ENCODE measurements at places on chromosomes 7 and 10. TPM values are rescaled to one million over a fixed set of nuclear protein-coding genes. Genes with fewer than 3 reads are reported as not detected.
A peak's percentile ranks its signal among the peaks of the same experiment; 100 is the strongest.

DNA sequence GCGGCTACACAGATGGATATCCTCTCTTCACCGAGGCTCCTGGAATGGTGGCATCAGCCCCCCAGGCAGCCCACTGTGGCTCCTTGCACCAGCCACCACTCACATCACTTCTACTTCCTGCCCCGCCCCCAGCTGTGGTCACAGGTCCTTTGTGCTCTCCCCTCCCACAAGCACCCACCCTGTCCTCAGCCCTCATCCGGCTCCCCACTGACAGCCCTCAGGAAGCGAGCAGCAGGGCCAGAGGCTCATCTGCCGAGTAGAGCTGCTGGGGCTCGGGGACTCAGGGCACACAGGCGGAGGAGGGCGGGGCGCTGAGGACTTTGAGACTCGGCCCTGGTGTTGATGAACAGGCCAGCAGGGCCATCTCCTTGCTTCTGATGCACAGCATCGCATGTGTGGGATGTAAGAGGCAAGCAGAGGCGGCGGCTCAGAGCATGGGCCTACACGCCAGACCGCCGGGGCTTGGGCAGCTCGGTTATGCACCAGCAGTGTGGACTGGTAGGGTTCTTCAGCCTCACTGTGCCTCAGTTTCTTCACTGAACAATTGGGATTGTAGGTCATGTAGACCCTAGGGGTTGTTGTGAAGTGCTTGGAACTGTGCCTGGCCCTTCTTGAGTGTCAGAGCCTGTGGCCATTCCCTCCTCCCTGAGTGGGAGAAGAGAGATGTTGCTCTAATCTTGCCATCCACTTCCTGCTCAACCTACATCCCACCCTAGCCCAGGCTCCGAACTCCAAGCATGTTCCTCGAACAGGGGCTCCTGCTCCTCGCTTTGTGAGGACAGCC lies at the start of gene PRF1:
PRF1 (minus strand) TSS at position 77 of the 784 bp plus-strand sequence. CDS start 1,839 bp downstream, outside the sequence.
- no peaks in the 10 kb centered on the region for H3K36me3 ChIP-seq
- H3K27ac ChIP-seq = no peak within 1 kb of the TSS
- no peaks in the 10 kb centered on the region for H3K27me3 ChIP-seq
- no peak for DNase-seq
- no peak within 1 kb of the TSS for H3K4me3 ChIP-seq

- H3K27ac ChIP-seq = no peak overlapping the region
- DNase-seq = no peak
- no peaks in the 10 kb centered on the region for H3K27me3 ChIP-seq
Observed at GRCh38 chr7:7569081-7569527, 2.4 kb downstream of the MIOS start.

GRCh38 chr7:76315364-76315763 lies 12.9 kb downstream of the HSPB1 start:
- peaks cover 26% of the 10 kb centered on the region for H3K4me1 ChIP-seq
- H3K27me3 ChIP-seq = no peaks in the 10 kb centered on the region
- no peak overlapping the region for H3K4me3 ChIP-seq
- no peak overlapping the region for H3K27ac ChIP-seq

DNA sequence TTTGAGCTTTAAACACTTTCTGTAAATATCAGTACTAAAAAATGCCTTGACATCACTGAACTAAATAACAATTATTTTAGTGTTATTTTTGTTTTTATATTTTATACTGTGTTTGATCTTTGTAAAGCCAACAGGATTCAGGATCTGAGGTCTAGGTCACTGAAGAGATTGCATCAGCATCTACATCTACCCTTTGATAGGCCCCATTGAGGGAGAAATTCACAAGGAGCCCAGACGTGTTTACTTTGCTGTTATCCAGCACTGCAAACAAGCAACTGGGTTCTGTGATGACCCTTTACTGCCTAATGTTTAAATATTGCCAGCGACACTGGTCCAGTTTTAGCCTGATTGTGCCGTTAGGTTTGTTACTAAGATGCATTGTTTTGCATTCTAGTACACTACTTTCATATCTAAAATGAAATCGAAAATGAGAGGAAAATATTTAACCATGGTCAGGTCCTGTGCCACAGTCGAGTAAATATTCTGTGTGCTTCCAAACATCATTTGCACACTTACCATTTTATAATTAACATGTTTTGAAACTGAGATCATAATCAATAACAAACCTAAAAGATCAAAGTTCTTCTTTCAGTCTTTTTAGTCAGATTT lies 48.7 kb downstream of the SP8 start:
- no peak overlapping the region for H3K4me3 ChIP-seq
- H3K27me3 ChIP-seq = no peaks in the 10 kb centered on the region
- H3K27ac ChIP-seq = no peak overlapping the region
- no peak for DNase-seq

DNA sequence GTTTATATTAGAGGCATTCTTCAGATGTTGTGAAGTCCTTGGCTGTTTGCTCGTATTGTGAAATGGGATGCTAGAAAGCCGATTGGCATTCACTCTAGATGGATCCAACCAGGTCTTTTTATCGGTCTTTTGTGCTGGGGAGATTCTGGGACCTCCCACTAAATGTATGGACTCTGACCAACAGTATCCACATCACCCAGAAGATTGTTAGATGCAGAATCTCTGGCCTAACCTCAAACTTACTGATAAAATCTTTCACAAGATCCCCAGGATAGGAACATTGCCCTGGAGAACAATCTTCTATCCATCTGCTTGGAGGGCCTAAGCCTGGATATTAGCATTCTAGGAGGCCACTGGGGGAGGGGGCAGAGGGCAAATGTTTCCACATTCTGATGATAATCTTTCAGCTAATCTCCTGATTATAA lies 160.9 kb downstream of the PLXDC2 start:
- no peak for DNase-seq
- no peaks in the 10 kb centered on the region for H3K36me3 ChIP-seq
- no peak overlapping the region for H3K27ac ChIP-seq
- no peaks in the 10 kb centered on the region for H3K27me3 ChIP-seq
- H3K4me3 ChIP-seq = no peak overlapping the region

- no peak overlapping the region for H3K4me3 ChIP-seq
- peaks cover 21% of the 10 kb centered on the region for H3K4me1 ChIP-seq
- DNase-seq = no peak
- peak overlapping the region; percentile 40 for H3K27ac ChIP-seq
- H3K36me3 ChIP-seq = no peaks in the 10 kb centered on the region
- H3K27me3 ChIP-seq = no peaks in the 10 kb centered on the region
Observed at GRCh38 chr7:92765725-92766124, 70.6 kb downstream of the CDK6 start.

GRCh38 chr10:113562069-113562468 lies 9.2 kb downstream of the HABP2 start:
- H3K27me3 ChIP-seq = no peaks in the 10 kb centered on the region
- DNase-seq = no peak
- H3K4me3 ChIP-seq = no peak overlapping the region

DNA sequence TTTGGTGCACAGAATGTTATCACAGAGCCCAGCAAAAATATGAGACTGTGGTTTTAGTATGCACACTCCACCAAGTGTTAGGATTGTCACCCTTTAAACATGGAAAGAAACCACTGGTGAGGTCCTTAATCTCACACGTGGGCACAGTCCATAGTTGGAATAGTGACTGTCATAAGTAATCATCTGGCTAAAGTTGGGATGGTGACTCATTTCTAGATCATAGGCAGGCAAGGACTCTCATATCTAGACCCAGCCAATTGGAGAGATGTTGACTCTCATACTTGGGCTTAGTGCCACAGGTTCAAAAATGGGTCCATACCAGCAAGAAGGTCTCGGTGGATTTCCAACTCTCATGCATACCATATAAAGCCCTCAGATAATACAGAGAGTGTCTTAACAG lies 39.6 kb upstream of the ZNF680 start:
- no peaks in the 10 kb centered on the region for H3K4me1 ChIP-seq
- H3K27me3 ChIP-seq = no peaks in the 10 kb centered on the region
- no peak overlapping the region for H3K27ac ChIP-seq

GRCh38 chr10:86344281-86344680 lies 22.3 kb downstream of the GRID1 start:
- H3K36me3 ChIP-seq = no peaks in the 10 kb centered on the region
- DNase-seq = no peak
- no peaks in the 10 kb centered on the region for H3K4me1 ChIP-seq
- no peak overlapping the region for H3K4me3 ChIP-seq
- H3K27ac ChIP-seq = no peak overlapping the region

NRG3 gene
- 0.41 TPM for total RNA-seq

DNA sequence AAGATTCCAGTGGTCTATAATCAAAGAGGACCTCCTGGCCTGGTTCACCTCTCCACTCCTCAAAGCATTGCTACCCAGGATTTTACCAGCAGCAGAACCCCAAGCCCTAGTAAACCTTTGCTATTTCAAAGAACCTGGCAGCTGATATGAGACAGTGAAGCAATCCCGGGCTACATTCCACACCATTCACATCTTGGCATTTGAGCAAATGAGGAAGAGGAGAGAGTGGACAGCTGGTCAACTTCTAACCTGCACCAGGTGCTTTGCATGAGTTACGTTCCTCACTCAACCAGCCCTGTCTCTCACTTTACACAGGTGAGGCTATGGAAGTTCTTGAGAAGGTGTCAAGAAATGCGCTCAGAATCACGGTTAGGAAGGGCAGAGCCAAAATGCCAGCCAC lies 1.1 kb downstream of the CCDC3 start:
- H3K36me3 ChIP-seq = no peaks in the 10 kb centered on the region
- H3K27ac ChIP-seq = no peak overlapping the region
- no peaks in the 10 kb centered on the region for H3K4me1 ChIP-seq
- no peak for DNase-seq
- H3K4me3 ChIP-seq = peak overlapping the region; percentile 40
- no peaks in the 10 kb centered on the region for H3K27me3 ChIP-seq

- H3K27me3 ChIP-seq = no peaks in the 10 kb centered on the region
- DNase-seq = no peak
- peaks cover 6% of the 10 kb centered on the region for H3K4me1 ChIP-seq
- H3K36me3 ChIP-seq = no peaks in the 10 kb centered on the region
- H3K4me3 ChIP-seq = no peak overlapping the region
- no peak overlapping the region for H3K27ac ChIP-seq
Observed at GRCh38 chr7:41830271-41830670, 127.4 kb upstream of the INHBA start.

DNA sequence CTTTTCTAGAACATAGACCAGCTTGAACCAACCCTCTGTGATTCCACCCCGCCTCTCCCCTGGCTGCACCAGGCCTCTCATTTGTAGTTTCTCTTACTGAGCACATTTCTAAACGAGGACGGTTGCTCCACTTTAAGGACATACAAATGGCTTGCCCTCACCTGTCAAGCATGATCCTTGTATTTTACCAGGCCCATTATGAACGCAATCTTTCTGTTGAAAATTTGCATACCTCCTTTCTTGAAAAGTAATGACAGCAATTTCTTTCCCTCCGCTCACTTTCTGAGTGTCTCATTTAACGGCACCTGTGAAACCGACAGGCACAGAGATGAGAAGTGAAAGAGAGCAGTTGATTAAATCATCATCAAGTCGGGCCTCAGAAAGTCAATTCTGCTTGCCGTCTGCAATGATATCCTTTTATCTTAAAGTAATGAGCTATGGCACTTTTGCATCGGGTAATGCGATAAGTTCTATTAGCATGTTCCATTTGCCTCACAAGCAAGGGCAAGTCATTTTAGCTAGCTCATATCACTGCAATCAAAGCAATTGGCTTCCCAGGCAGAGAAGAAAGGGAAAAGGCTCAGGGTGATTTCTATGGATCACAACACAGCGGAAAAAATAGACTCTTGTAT lies 705.6 kb upstream of the GALNT17 start:
- DNase-seq = no peak
- no peaks in the 10 kb centered on the region for H3K36me3 ChIP-seq
- H3K27ac ChIP-seq = no peak overlapping the region
- no peaks in the 10 kb centered on the region for H3K4me1 ChIP-seq
- H3K27me3 ChIP-seq = no peaks in the 10 kb centered on the region
- H3K4me3 ChIP-seq = no peak overlapping the region

CFTR gene
- total RNA-seq = 0.24 TPM

AKR1D1 gene
- total RNA-seq = not detected

TFPI2 gene
- 1.2 TPM for total RNA-seq

DNA sequence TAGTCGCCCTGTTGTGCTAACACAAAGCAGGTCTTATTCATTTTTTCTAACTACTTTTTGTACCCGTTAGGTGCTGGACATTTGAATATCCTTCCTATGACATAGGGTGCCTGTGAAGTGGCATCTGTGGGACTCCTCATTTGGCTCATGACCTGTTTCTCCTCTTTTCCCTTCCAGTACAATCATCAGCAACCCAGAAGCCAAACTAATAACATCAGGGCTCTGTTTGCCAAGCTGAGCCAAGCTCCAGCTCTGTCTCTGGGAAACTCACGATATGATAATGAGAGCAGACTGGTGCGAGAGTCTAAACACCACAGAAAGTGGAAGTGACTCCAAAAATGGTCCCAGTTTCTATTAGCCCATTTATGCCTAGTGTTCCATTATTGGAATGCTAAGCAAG lies 92.0 kb downstream of the SVIL start:
- H3K27ac ChIP-seq = peak overlapping the region; percentile 61
- H3K4me1 ChIP-seq = peaks cover 28% of the 10 kb centered on the region
- H3K4me3 ChIP-seq = no peak overlapping the region
- H3K36me3 ChIP-seq = peaks cover 24% of the 10 kb centered on the region
- no peak for DNase-seq
- H3K27me3 ChIP-seq = no peaks in the 10 kb centered on the region

DNA sequence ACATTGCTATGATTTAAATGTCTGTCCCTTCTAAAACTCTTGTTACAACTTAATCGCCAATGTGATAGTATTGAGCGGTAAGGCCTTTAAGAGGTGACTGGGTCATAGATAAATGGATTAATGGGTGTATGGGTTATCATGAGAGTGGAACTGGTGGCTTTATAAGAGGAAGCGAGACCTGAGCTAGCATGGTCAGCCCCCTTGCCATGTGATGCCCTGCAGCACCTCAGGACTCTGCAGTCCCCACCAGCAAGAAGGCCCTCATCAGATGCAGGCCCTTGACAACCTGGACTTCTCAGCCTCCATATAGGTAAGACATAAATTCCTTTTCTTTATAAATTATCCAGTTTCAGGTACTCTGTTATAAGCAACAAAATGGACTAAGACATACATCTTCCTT lies 15.6 kb downstream of the PARP12 start:
- no peak for DNase-seq
- peaks cover 44% of the 10 kb centered on the region for H3K36me3 ChIP-seq
- H3K4me3 ChIP-seq = no peak overlapping the region
- H3K27me3 ChIP-seq = no peaks in the 10 kb centered on the region

GRCh38 chr7:138776166-138776833 lies 21.5 kb upstream of the TMEM213 start:
- H3K27me3 ChIP-seq = no peaks in the 10 kb centered on the region
- no peak overlapping the region for H3K27ac ChIP-seq
- no peaks in the 10 kb centered on the region for H3K4me1 ChIP-seq
- no peak for DNase-seq

DNA sequence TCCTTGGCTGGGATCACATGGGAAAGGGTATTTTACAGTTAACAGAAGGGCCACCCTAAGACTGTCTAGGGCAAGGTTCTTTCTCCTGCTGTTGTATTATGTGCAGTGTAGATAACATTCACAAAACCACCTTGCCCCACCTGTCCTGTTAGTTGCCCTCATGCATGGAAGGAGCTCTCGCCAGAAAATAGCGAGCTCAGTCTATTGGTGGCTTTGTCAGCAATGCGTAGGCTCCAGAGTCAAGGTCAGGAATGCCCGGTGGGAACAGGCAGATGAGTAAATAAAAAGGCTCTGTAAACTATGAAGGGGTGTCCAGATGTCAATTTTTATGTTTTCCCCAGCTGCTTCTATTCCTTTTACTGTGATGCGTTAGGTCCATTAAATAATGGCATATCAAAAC lies 107.1 kb upstream of the WDR11 start:
- no peaks in the 10 kb centered on the region for H3K36me3 ChIP-seq
- H3K27me3 ChIP-seq = no peaks in the 10 kb centered on the region
- no peaks in the 10 kb centered on the region for H3K4me1 ChIP-seq
- no peak overlapping the region for H3K27ac ChIP-seq
- H3K4me3 ChIP-seq = no peak overlapping the region

Measured in heart left ventricle (tissue), 16 donors.